ENCODE measurements at places on chromosomes 2 and 18.

GRCh38 chr2:122636097-122636496, 880.6 kb downstream of the TSN start:
- DNase-seq, result no peak

DNA sequence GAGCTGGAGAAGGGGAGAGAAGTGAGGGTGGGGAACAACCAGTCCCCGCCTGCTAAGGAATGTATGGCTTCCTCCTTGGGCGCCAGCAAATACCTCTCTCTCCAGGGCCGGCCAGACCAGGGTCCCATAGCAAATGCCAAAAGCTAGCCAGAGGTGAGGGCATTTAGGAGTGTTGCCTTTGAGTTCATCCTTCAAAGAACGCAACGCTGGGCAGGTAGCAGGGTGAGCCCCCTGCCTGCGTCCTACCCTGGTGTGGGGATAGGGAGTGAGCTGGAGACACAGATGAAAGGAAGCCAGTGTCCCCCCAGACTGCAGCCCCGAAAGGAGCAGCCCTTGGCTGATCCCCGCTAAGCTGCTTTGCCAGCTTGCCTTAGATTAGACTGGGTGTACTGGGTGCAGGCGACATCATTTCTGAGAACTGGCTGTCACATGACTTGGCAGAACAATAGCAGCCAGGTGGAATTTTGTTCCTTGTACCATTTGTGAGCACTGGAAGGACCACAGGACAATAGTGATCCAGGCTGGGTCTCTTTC, 40.4 kb downstream of the KLHL29 start:
- DNase-seq, result no peak

DNA sequence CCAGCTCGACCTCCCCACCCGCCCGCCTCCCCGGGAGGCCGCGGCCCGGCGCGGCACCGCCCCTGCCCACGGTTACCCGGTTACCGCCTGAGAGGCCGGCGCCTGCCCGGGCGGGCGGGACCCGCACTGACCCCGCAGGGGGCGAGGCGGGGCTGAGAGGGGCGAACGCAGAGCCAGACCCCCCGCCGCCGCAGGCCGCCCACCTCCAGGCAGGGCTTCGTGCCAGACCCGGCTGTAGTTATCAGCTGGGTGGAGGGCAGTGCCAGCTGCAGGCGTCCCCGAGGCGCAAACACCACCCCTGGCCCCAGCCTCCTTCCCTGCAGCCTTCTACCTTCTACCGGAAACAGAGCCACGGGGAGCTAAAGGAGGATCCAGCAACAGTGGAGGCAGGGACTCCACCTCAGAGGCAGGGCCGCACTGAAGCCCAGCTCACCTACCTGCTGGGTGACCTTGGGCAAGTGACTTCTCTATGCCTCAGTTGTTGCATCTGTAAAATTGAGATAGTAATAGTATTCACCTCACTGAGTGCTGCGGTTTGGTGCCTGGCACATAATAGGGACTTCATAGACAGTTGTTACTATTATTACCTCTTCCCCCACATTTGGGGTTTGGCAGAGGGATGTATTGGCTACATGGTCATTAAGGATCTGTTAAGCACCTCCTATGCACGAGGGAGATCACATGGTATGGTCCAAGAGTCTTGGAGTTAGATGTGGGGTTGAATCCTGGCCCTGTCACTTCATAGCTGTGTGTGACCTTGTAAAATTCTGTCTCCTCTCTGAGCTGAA, 231.6 kb upstream of the SMAD2 start:
- DNase-seq, result no peak

DNA sequence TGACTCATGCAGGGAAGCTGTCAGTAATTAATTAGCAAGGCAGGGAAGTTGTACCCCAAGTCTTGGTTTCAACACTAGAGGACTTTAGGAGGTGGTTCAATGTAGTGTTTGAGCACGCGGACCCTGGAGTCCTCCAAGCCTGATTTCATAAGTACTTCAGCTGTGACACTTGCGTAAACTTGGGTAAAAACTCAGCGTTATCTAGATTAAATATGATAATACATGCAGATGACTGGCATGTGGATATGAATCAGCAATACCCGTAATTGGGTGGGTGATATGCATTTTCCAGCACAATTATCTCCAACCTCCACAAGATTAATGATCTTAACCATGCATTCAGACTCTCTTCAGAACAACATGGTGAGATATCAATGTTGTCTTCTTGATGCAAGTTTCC, 5.2 kb downstream of the UGT1A7 start:
- DNase-seq, result no peak

GRCh38 chr18:53894675-53895442, 329.6 kb downstream of the MBD2 start:
- no peak for DNase-seq

DNA sequence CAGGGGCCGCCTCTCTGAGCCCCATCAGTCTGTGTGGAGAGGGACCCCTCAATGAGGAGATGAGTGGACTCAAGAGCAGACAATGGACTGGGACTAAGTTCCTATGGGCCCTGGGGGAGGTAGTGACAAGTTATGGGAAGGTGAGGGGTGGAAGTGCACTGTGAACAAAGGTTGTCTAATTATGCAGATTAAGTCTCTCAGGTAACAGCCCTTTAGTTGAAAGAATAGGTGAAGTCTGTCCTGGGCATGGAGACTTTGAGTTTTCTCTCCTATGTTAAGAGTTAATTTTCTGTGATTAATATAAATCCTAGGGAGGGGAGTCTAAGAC, 243.8 kb downstream of the FAM210A start:
- DNase-seq, result no peak

GRCh38 chr2:122179492-122180165, 424.2 kb downstream of the TSN start:
- DNase-seq, result no peak

GRCh38 chr2:195038153-195038552, 618.9 kb upstream of the SLC39A10 start:
- no peak for DNase-seq

GRCh38 chr18:10564975-10565773, 39.3 kb downstream of the NAPG start:
- no peak for DNase-seq

DNA sequence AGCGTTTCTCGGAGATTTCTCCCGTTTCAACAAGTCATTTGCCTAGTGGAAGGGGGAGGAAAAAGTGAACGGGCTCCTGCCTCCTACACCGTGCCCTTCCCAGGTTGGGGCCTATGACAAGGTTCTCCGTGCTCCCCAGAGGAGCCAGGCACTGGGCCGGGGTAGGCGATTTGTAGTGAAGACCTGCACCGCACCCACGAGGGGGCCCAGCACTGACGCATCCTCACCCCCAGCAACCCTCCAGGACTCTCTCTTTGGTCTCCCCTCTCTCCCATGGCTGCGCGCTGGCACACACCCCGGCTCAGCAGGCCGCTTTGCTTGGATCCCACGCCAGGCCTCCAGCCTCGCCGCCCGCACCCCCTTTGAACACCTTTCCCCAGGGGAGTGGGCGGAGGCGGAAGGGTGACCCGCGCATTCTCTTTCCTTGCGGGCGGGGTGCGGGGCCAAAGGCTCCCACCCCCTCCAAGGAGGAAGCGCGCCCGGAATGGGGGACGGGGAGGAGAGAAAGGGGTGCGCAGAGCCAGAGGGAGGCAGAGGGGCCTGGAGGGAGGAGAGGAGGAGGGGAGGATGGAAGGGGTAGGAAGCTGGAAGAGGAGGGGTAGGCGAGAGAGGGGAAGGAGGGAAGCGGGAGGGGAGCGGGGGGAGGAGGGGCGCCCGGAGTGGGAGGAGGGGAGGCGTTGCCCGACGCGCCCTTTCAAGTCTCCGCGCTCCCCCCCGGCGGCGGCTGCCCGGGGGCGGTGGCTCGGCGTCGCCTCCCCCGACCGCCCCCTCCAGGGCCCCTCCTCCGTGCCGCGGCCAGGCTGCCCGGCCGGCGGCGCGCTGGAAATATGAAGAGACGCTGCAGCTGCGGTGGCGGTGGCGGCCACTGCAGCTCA, at the start of gene APCDD1:
Gene APCDD1 (plus strand): TSS at position 830 of the 875 bp plus-strand sequence. CDS start 347 bp downstream, outside the sequence.
- no peak for DNase-seq

GRCh38 chr18:48929212-48929612, 21.6 kb downstream of the SMAD7 start:
- no peak for DNase-seq

DNA sequence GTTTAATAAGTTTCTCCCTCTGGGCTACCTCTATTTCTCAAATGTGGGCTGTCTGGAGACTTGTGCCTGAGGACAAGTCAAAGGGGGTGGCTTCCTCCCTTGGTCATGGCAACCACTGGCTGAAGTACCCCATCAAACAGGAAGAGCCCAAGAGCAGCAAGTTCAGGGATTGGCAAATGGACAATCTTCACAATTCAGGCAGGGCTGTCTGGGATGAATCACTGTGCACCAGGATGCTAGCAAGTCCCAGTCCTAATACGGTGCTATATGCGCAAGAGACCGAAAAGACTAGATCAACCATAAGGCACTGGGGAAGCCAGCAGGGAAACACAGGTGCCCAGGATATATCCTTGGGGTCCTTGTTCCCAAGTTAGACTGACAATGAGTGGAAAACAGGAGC, 75.5 kb downstream of the ANTXR1 start:
- DNase-seq, result no peak

DNA sequence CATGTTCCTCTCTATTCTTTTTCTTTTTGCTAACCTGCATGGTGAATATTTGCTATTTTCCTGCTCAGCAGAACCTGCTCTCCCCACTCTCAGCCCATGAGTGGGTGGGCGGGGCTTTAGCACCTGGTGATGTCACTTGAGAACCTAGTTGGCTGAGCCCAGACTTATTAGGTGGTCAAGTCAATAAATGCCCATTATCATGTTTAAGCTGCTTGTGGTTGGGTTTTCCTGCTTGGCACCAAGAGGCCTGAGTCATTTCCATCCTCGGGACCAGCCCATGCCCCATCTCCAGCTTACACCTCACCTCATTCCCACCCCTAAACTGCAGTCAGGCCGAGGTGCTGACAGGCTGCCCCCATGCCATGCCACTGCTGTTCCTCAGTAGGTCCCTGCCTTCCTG, 226.6 kb downstream of the ANKRD30B start:
- no peak for DNase-seq

GRCh38 chr2:64352292-64352691, 101.7 kb upstream of the LGALSL start:
- DNase-seq, result no peak

- no peak for DNase-seq
Measured at GRCh38 chr18:45228796-45229388, 386.4 kb upstream of the SLC14A2 start.

- no peak for DNase-seq
Measured at GRCh38 chr2:207914716-207915115, 110.6 kb downstream of the PLEKHM3 start.

- no peak for DNase-seq
Measured at GRCh38 chr2:238527565-238527964, 100.8 kb downstream of the ASB1 start.

DNA sequence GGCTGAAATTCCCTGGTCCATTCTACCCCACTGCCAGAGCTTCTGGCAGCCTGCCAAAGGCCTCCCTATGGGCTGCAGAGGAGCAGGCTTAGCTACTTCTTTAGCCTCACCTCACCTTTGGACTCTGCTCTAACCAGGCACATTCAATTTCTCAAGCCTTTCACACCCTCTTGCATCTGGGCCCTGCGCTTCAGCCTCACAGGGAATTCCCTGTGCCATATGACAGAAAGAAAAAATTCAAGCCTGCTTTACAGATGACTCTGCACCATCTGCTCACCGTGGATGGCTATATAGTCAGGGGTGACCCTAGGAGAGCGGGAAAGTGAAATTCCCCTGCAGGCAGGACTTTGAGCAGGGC, 62.5 kb downstream of the REEP1 start:
- DNase-seq, result no peak

DNA sequence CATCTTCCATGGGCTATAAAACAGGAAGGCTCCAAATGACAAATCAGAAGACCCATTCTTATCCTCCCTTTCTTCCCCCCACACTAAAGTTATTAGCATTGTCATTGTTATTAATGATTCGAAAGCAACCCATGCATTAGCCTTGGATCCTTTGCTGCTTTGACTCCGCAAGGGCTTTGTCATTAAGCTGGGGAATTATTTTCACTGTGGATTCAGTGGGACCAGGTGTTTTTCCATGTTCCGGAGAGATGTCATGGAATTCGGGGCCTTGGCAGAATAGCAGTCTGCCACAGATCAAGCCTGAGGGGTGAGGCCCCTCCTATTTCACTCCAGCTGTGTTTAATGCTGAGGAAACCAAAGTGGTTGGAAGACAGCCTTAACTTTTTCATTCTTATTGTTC, 357.1 kb downstream of the EN1 start:
- DNase-seq, result no peak

- DNase-seq, result no peak
Measured at GRCh38 chr2:104781151-104781550, 72.8 kb upstream of the POU3F3 start.

DNA sequence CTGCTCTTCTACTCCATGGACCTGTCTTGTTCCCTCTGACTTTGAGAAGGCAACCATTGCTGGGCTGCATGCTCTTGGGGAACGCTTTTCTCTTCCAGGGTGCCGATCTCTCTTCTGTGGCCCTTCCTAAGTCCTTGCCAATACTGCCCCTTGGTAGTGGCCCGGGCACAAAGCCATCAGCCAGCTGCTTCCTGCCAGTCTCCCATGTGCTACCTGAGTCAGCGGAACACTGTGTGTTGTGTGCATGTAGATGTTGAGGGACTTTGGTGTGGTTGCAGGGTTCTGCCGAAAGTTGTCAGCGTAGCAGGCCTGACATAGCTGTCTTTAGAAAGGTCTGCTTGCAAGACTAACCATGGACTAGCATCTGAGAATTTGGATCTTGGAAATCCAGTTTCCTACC, 35.4 kb downstream of the MGAT5 start:
- DNase-seq, result no peak

- no peak for DNase-seq
Measured at GRCh38 chr18:47118981-47119380, 31.3 kb downstream of the HDHD2 start.

DNA sequence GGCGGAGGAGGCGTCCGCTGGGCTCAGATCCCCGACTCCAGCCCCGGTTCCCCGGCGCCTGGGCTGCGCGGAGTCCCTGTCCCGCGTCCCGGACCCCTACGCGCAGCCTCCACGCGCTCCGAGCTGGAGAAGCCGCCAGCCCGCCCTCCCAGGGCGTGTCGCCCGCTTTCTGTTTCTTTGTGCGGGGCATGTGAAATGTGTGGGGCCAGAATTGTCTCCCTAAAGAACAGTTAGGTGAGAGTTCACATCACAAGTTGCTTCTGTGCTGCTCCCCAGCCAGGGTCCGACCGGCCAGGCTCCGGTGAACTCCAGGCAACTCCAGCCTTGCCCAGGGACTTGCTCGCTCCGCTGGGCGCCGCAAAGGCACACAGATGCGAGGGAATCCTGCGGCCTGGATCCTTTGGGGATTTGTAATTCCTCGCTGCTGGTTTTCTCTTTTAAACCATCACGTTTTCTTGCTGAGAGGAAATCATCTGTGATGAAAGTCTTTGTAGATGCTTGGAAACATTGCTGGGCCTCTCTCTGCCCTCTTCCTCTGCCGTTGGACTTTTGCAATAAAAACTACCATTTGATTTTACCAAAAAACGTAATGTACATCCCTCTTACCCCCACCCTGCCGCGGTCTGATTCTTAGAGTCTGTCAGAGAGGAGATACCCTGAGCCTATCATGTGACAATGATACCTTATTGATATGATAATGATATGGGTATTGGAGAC, 631 bp downstream of the GYPC start:
- DNase-seq, result peak; percentile 25

All from effector CD4-positive, alpha-beta T cell (primary cell).